ENCODE measurements at places on chromosomes 5 and 9.

GRCh38 chr9:128568470-128569078 is 16.2 kb downstream of the SPTAN1 start:
- no peak for DNase-seq

- DNase-seq, result no peak
Measured at GRCh38 chr9:134738869-134739659, 97.5 kb downstream of the COL5A1 start.

DNA sequence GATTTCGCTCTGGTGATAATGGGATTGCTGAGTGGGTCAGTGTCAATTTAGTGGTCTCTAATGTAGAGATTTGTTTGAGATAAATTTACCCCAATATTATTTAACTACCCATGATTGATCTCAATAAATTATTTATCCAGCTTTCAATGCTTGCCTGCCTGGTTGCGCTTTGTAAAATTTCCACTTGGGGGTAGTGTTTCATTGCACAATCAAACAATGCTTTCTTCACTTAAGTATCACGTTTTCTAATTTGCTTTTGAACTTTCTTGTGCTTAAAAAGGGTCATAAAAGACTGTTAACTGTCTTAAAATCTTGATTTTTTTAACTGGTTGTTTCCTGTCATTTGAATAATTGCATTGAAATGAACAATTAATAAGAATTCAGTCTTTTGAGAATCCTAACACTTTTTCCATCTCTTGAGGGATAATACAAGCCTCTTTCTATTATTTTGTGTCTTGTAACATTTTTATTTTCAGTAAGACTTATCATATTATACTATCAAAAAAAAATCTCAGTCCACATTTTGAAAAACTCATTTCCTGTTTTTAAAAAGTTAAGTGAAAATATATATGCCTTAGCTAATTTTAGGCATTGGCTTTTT is 18.7 kb downstream of the HSD17B4 start:
- no peak for DNase-seq

- DNase-seq, result no peak
Measured at GRCh38 chr9:87650611-87651295, 75.2 kb upstream of the CTSL start.

DNA sequence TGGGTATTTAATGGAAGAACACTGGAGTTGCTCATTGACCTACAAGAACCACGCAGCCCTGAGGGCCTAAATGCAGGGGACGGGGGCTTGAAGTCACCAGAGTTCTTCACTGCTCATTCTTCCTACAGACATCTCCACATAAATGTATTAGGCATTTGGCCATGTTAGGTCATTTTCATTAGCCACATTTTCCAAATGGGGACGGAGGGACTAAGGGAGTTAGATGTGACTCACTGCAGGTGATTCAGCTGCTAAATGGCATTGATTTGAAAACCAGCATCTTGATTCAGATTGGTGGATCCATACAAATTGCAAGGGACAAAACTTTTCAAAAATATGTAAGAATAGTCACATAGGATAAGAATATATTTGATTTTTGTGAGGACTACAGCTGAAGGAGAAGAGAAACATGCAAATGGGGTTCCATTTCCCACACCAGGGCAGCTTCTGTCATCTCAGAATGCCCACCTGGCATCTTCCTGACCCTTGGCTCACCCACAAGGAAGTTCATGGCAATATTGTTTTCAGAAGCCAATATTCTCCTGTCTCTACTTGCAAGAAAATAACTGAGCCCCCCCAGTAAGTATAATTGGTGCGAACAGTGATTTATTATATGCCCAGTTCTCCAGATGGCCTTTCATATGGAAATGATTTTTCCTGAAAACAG is 264.8 kb downstream of the DOCK8 start:
- DNase-seq, result no peak

DNA sequence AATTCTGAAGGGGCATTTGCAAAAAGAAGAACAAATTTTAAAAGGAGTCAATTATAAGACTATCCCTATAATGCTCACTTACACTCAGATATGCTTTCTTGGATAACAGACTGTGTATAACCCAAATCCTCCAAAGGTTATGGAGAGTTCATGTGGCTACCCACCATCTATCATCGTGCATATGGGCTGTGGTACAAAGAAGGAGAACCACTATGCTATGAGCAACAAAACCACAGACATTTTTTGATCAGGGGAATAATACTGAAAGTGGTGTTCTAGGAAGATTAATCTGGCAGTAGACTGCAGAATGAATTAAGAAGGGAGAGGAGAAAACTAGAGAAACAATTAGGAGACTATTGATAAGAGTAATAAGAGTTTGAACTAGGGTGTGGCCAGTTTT is 16.8 kb downstream of the NR3C1 start:
- no peak for DNase-seq

DNA sequence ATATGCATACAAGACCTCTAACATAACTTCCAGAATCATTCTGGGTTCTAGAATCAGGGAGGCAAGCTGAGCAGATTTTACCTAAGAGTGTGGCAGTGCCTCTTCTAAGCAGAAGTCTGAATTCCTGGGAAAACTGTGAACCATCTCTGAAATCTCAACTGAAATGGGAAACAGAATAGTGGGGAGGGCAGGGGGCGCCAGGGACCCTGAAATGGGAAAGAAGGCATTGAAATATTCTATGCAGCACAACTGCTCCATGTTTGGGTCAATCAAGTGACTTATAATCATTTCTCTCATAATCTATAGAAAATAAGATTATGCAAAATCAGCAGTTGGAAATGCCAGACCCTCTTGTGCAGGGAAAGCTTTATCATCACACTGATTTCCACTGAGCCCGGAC is 156.1 kb downstream of the EBF1 start:
- no peak for DNase-seq

GRCh38 chr5:127609011-127609410 is 39.9 kb upstream of the CTXN3 start:
- no peak for DNase-seq

GRCh38 chr5:43634621-43635020 is 31.6 kb downstream of the NNT start:
- DNase-seq, result no peak

DNA sequence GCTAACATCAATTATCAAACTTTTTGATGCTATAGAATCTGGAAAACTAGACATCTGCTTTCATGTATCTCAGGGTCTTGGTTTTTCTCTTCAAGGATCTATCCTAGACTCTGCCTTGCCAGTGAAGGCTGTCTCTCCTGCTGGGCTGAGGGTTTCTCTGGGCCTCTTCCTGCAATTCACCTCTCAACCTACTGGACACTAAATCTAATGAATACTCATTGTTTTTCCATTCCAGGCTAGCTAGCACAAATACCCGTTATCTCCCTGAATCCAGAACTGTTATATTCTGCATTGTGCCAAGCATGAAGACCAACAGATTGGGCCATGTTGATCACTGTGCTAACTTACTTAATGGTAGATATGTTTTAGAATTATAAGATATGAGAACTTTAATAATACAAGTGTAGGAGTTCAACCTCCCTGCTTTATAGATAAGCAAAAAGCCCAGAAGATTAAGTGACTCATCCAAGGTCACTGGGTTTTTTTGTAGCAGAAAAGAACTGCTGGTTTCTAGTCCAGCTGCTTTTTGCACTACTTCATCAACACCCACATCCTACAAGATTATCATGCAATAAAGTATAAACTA is 56.5 kb upstream of the RNF38 start:
- no peak for DNase-seq

- no peak for DNase-seq
Measured at GRCh38 chr9:83274787-83275186, 211.8 kb upstream of the RASEF start.

Data from epithelial cell of proximal tubule (primary cell).